ENCODE measurements at places on chromosomes 2 and 18.

- no peak for DNase-seq
Observed at GRCh38 chr2:221429741-221430491, 142.2 kb downstream of the EPHA4 start.

- DNase-seq = no peak
Observed at GRCh38 chr2:27080603-27080936, 2.2 kb downstream of the EMILIN1 start.

DNA sequence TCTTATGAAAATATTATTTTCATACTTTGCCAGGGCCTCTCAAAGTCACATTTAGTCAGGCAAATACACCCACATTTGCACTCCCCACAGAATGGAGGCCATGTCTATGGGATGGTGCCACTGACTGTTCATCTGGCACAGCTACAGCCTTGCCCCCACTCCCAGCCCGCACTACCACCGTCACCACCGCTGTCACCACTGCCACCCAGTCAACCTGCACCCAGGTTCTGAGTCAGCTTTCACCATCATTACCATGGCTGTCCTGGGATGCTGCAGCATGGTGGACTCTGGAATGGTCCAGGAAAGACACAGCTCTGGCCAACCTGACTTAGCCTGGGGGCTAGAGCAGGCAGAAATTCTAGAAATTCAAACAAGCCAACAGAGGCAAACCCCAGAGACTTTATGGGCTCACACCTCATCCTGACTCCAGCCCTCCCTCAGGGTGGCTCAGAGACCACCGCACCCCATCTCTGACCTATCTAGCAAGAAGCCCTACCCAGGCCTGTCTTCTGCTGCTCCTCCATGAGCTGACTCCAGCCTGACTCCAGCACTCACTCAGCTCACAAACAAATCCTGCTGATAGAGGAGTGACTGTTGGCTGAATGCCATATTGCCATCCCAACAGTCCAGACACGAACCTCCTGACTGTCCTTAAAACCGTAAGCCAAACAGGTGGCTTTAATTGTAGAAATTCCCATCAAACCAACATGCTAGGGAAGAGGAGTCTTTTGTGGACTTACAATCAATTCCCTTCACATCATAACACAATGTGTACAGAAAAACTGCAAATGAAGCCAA is 28.0 kb downstream of the DNER start:
- no peak for DNase-seq

- no peak for DNase-seq
Observed at GRCh38 chr18:40402052-40402451, 1553.0 kb upstream of the PIK3C3 start.

GRCh38 chr18:6718267-6718666 is 11.2 kb upstream of the ARHGAP28 start:
- no peak for DNase-seq

DNA sequence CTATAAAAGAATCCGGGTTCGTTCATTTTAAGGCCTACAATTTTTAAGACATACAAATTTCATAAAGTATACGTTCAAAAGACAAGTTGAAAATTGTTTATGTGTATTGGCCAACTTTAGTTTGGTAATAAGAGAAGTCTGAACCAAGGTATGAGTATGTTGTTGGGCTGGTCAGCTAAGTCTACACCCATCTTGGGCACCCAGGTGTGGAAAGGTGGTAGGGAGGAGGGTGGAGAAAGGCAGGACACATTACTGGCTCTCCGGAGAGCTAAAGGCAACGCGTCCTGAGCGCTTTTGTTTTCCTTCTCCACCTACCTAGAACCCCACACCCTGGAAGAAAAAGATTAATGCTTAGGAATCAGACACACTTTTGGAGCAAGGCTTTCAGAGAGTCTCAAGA is 899 bp upstream of the PELI1 start:
- no peak for DNase-seq

DNA sequence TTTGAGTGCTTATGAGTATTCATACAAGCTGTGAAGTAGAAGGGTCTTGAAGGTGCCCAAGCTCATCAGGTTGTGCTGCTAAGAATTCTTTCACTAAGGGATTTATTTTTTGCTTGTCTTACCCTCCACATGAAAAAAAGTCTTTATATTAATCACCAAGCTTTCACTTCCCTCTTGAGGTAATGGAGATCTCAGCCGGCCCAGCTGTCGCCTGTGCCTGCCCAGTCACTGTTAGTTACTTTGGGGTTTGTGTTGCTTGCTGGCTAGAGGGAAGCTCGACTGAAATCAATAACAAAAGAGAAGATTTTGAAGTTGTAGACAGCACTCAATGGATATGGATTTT is 21.9 kb downstream of the MC2R start:
- peak; percentile 6 for DNase-seq

Measured in NB4 (cell line).